Kasumi-1 (cell line): ENCODE measurements at places on chromosomes 6 and 20.

DNA sequence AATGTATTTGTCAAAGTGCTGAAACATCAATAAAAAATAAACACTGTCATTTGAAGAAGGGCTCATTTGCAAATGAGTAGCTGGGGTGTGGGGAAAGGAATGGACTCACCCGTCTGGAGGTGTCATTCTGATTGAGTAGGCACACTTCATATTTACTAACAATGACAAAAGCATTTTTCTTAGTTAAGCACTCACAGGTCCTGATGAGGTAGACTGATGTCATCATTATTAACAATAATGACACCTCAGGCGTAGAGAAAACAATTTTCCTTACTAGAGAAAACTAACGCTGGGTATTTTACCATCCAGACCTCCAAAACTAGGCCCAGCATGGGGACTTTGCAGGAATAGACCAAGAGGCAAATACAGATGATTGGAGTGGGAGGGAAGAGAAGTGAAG is 76.0 kb downstream of the UNC5CL start:
- no peak for DNase-seq

- DNase-seq = peak; percentile 74
Measured at GRCh38 chr6:136226027-136226673, 24.0 kb downstream of the MTFR2 start.

GRCh38 chr6:88177961-88178464 is 11.9 kb upstream of the CNR1 start:
- DNase-seq = peak; percentile 77

GRCh38 chr6:46010771-46011170 is 4.9 kb downstream of the CLIC5 start:
- no peak for DNase-seq

- DNase-seq = no peak
Measured at GRCh38 chr6:87099472-87099871, 4.6 kb upstream of the CGA start.

DNA sequence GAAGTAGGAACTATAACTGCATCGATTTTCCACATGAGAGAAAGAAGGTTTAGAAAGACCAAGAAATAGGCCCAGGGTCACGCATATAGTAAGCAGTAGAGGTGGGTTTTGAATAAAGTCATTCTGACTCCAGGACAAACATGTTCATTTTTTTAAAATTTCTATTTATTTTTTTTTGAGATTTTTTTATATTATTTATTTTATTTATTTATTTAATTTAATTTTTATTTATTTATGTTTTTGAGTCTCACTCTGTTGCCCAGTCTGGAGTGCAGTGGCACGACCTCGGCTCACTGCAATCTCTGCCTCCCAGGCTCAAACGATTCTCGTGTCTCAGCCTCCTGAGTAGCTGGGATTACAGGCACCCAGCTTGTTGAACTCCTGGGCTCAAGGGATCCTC is 13.2 kb upstream of the SEC63 start:
- no peak for DNase-seq

- no peak for DNase-seq
Measured at GRCh38 chr6:134599079-134599478, 281.2 kb upstream of the SGK1 start.

DNA sequence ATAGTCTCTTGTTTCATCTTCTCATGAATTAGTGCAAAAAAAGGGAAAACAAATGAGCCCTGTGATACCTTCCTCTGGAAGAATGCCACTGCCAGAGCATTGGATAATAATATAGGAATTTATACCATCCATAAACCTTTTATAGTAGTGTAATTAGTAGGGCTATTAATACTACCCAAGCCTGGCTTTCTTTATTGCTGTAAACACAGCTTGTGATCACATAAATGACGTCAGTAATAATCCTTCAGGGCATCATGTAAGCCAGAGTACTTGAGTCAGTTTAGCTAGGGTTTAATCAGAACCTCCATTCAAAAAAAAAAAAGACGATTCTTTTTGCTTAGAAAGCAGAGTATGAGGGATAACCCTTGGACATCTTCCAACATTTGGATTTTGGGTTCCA is 264.8 kb downstream of the SLC35F1 start:
- DNase-seq = no peak

GRCh38 chr6:1860756-1861348 is 251.1 kb downstream of the FOXC1 start:
- no peak for DNase-seq

GRCh38 chr6:149948011-149948410 is 6.2 kb downstream of the ULBP2 start:
- DNase-seq = no peak

DNA sequence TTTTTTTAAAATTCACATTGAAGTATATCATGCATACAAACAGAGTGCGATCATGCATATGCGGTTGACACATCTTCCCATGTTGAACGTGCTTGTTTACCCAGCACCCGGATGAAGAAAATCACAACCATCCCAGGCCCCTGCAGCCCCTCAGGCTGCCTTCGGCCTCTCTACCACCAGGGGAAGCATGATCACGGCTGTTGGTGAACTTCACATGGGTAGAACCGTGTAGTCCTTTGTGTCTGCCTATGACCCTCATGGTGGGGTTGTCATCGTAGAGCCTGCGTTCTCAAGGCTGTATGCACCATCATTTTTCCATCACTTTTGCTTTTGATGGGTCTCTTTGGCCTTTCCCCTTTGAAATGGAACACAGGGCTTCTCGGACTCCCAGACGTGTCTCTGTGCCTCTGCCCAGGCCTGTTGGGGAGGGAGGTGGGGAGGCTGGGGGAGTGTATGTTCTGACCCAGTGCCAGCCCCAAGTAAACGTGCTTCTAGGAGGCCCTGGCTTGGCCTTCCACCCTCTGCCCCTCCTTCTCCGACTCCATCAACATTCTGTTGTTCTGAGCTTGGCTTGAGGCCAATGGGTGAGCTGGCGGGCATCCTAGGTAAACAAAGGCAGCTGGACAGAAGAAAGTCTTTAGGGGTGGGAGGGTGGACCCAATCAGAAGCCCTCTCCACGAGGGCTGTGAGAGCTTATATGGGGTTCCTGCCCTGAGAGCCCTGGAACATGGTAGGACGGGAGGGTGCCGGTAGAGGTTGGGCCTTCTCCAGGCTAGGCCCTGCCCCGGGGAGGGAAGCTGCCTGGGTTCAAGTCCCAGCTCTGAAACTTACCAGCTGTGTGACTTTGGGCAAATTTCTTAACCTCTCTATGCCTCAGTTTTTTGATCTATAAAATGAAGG is 39.7 kb downstream of the TGM2 start:
- no peak for DNase-seq
